Caudate nucleus (tissue), 63 donors: ENCODE measurements at places on chromosomes 5 and 9.

GRCh38 chr9:77882294-77882693 is 149.3 kb downstream of the GNAQ start:
- DNase-seq = no peak

DNA sequence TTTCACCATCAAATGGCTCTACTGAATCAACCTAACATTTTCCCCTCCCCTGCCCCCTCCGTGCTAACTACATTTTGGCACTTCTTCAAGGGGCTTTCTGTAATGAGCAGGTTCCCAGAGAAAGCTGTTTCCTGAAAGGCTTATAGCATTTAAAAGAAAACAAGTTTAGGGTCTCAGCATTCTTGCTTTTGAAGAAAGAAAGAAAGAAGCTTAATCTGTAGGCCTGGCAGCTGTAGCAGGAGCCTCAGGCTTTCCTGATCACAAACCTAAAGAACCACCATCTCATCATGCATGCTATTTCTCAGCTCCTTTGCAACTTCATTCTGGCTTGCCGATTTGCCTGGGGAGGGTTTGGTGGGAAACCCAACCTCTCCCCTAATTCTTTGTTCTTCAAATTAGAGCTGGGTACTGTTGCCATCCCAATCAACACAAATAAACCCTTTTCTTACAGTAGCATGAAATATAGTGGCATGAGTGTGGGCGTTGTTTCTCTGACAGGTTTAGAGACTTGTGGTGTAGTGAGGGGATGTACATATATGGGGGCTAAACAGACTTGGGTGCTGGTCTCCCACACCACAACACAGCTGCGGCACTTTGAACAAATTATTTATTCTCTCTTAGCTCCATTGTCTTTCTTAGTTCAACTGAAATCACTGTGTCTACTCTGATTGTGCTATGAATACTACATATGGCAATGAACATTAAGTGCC is 160.5 kb upstream of the TNC start:
- no peak for DNase-seq

DNA sequence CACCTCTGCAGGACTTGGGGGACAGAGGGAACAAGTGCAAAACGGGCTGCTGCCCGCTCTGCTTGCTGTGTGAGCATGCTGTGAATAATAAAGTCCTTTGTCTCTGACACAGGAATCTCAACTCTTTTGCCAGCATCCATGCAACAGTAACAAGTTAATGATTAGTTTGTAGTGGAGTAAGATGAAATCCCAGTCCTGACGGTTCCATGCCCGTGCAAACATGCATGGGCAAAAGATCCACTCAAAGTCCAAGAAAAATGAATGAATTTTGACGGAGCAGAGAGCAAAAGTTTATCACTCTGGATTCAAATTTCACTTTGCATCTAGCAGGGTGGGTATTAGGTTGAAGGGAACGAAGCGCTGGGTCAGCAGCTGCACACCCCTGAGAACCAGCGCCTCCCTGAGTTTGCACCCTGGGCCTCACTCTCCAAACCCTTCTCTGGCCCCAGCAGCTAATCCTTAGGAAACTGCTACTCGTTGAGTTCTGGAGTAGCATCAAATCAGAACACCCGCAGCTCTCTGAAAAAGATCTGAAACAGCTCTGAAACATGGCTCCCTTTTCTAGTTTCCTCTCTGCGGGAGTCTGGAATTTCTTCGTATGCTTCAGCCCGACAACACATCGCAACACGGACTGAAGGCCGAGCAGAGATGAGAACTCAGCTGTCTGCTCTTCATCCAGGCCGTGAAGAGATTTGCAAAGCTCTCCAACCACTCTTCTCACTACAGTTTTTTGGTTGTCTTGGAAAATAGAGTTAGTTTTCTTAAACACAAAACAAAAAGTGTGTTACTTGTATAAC is 45.6 kb upstream of the RUFY1 start:
- DNase-seq = no peak

DNA sequence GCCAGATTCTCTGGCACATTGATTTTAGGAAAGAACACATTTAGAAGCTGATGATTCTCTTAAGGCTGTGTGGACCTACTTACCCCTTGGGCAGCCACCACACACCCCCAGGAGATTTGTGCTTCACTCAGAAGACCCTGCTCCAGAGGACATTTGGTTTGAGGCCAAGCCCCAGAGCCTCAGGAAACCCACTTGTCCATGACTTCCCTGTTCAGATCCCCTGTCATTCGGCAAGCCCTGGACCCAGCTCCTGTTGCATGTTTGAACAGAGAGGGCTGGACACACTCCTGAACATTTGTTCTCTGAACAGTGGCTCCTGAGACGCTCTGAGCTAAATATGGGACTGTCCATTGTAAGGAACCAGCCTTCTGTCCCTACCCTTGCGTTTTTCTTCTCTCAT is 82.1 kb downstream of the AMBP start:
- no peak for DNase-seq
